Activated CD8-positive, alpha-beta memory T cell treated with anti-CD3 and anti-CD28 coated beads, Interleukin-2, amount 10 ng/mL, durations not matched to agents 7 days and 5 days (primary cell): ENCODE measurements at places on chromosomes 5 and 9.

GRCh38 chr9:100884518-100884917 lies 144.0 kb upstream of the PLPPR1 start:
- DNase-seq: no peak

- no peak for DNase-seq
Measured at GRCh38 chr5:140633021-140633471, at the start of gene CD14. Gene CD14, minus strand, starts transcription at chr5:140633175. Its CDS starts 104 bp downstream, at chr5:140633071.

- no peak for DNase-seq
Measured at GRCh38 chr9:117546894-117547678, 132.2 kb upstream of the ASTN2 start.

DNA sequence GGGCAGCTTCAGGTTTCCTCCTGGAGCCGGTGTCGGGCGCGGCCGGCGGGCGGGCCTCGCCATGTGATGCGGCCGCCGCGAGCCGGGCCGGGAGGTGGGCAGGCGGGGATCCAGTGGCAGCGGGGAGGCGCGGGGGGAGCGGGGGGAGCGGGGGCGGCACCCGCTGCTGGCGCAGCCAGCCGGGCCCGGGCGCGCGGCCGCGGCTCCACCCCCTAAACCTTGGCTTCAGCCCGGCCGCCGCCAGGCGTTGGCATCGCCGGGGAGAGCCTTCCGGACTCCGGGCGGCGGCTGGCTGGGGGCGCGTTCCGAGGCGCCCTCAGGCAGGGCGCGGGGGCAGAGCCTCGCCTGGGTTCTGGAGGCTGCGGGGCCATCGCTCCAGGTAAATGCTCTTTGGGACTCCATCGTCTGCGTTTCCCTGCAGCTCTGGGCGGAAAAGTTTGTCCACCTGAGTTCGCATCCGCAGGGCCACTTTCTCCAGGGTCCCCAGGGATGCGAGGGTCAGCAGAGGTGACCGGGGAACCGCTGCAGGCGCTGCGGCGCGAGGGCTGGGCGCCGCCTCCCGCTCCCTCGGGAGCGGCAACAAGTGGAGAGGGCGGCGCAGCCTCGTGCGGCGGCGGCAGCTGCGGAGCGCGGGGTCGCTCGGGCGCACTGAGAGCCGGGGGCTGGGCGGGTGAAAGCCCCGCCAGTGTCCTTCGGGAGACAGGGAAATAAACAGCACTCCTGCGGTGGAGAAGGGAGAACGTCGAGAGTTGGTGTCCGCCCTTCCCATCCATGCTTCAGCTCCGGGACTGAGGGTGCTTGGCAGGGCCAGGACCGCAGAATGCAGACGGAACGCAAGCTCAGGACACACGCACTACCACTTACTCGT lies at the start of gene ARHGEF28:
TSS of gene ARHGEF28 (plus strand) at position 253 of the 868 bp plus-strand sequence. CDS start 58,656 bp downstream, outside the sequence.
- no peak for DNase-seq

- no peak for DNase-seq
Measured at GRCh38 chr5:8196061-8196460, 327.1 kb downstream of the MTRR start.

- peak; percentile 41 for DNase-seq
Measured at GRCh38 chr5:16759147-16759773, 142.5 kb upstream of the RETREG1 start.

- DNase-seq: peak; percentile 74
Measured at GRCh38 chr5:134536876-134537275, 11.4 kb downstream of the JADE2 start.

GRCh38 chr9:113888976-113889375 lies 12.9 kb downstream of the ZNF618 start:
- peak; percentile 25 for DNase-seq

GRCh38 chr5:57184322-57184721 lies 10.5 kb downstream of the GPBP1 start:
- no peak for DNase-seq

GRCh38 chr9:89008744-89009545 lies 17.7 kb downstream of the S1PR3 start:
- no peak for DNase-seq

DNA sequence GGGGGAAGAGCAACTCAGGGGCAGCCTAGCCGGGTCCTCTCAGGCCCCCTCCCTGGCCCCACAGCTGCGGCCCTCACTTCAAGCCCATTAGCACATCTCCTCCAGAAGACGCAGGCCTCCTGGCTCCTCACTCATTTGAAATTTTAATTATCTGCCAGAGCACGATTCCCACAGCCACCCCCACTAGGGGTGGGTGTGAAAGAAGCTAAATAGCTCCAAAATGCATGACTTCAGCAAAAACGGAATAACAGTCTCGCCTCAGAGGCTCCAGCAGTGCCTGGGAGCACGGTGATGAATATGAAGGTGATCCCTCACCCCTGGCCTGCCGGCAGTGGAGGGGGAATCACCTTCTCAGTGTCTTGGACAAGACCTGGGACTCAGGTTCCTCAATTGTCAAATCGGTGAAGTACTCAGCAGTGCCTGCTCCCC lies 61.1 kb upstream of the HRH2 start:
- DNase-seq: no peak

GRCh38 chr9:83218411-83219090 lies 155.6 kb upstream of the RASEF start:
- DNase-seq: no peak

- DNase-seq: peak; percentile 69
Measured at GRCh38 chr5:143222287-143223231, 180.9 kb downstream of the NR3C1 start.

DNA sequence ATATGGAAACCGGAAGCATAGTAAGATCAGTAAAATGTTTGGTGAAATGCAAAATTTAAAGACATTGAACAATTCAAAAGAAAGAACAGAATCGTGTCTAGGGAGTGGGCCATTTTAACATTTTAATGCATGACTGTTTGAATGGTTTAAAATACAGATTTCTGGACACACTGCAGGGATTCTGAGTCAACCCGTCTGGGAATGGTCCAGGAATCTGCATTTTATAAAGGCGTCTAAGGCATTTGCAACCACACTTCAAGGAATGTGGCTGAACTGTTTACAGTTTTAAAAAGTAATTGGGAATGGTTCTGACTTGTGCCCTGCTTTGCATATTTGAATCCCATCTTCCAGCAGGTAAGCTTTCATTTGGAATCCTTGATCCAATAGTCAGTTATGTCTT lies 811.7 kb upstream of the WWC1 start:
- DNase-seq: no peak

DNA sequence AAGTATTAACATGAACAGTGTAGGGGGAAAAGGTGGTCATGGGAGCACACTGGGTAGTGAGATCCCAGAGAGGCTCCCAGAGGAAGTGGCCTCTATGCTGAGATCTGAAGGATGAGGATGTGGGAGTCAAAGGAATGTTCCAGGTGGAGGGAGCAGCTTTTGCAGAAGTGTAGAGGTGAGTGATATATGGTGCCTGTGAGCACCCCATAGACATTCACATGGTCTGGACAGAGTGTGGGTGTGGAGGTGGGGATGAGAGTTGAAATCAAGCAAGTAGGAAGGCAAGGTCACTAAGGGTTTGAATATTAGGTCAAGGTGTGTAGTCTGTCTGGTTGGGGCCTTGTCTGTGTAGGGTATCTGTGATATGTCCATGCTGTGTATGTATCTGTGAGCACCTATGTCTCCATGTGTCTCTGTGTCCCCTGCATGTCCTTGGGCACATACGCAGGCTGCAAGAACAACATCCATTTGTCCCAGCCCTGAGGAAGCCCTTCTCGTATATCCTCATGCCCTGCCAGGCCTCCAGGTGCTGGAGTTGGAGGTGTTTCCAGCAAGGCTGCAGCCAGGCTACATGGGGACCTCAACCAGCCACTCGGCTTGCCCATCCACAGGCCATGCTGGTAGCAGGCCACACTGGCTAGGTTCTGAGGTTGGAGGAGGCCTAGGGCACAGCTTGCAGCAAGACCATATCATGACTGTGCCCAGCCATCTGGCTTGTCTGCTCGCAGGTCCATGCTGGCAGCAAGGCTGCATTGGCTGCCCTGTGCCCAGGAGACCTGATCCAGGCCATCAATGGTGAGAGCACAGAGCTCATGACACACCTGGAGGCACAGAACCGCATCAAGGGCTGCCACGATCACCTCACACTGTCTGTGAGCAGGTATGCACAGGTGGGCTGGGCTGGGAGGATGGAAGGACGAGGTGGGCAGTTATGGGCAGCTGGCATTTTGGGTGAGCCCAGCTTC lies 4.7 kb downstream of the PDLIM4 start:
- DNase-seq: peak; percentile 36

DNA sequence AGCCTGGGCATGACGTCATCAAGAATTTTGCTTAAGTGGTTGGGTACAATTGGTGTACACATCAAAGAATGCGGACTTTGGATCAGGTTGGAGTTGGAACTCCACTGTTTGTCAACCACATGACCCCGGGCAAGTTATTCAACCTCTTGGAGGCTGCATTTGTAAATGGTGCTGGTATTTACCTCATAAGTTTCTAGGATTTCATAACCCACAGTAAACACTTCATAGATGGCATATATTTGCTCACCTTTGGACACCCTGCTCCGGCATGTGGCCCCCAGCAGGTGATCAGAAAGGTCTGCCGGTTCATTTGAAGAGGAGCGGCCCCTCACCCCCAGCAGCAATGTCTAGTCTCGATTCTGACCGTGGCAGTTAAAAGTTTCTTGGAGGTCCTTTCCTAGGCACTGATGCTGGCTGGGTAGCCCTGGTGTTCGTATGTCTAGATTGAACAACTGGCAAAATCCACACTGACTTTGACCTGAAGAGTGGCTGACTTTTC lies 60.6 kb downstream of the IL6ST start:
- DNase-seq: no peak

DNA sequence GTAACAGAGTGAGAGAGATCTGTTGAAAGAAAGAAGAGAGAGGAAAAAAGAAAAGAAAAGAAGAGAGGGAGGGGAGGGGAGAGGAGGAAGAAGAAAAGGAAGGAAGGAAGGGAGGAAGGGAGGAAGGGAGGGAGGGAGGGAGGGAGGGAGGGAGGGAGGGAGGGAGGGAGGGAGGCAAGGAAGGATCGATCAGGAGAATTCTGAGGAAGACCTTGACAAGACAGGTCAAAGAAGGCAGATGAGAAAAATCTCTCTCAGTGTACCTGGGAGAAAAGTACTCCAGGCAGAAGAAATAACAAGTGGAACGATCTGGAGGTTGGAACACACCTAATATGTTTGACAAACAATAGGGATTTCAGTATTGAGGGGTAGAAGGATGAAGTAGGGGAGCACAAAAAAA lies 64.6 kb upstream of the SUSD1 start:
- no peak for DNase-seq

DNA sequence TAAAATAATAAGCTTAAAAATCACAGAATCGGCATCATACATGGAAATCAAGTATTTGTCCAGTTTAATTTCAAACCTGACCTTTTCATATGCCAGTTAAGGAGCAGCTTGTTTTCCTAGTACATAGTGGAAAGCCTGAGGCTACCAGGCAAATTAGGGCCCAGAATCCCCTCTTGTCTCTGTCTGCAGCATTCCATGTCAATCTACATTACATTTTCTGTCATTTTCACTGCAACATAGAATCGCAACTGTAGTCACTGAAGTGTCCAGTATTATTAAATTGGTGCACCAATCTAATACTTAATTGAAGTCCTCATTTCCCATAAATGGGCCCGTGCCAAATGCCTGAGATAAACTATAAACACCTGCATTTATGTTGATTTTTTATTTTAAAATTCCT lies 1352.2 kb upstream of the ACO1 start:
- no peak for DNase-seq

- DNase-seq: no peak
Measured at GRCh38 chr9:27338527-27338903, 41.6 kb upstream of the EQTN start.

GRCh38 chr9:27482709-27483108 lies 41.4 kb upstream of the IFNK start:
- DNase-seq: no peak

GRCh38 chr5:138349852-138350562 lies 2.5 kb upstream of the KDM3B start:
- no peak for DNase-seq

- no peak for DNase-seq
Measured at GRCh38 chr9:136979769-136980587, 2.7 kb downstream of the PTGDS start.

- no peak for DNase-seq
Measured at GRCh38 chr5:105259581-105260217, 1697.1 kb upstream of the NUDT12 start.

GRCh38 chr9:136670576-136671253 lies 8.0 kb downstream of the EGFL7 start:
- no peak for DNase-seq

GRCh38 chr5:50646591-50646990 lies 19.8 kb upstream of the PARP8 start:
- DNase-seq: no peak

- no peak for DNase-seq
Measured at GRCh38 chr5:77355080-77355479, 137.0 kb downstream of the WDR41 start.

DNA sequence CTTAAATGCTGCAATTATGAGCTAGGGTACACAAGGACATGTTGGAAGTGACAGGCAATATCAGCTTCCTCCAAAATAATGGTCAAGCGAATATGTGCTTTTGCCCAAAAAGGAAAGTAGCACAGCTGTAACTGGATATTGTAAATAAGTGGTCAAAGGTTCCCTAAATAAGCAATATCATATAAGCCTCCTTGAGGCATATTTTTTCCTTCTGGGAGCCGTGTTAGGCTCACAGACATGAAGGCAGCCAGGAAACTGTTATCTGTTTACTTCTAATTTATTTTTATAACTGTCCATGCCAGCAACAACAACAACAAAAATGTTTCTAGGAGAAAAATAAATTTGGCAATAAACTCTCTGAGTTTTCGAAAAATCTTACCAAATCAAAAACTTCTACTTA lies 648.3 kb downstream of the PDE4D start:
- DNase-seq: no peak

DNA sequence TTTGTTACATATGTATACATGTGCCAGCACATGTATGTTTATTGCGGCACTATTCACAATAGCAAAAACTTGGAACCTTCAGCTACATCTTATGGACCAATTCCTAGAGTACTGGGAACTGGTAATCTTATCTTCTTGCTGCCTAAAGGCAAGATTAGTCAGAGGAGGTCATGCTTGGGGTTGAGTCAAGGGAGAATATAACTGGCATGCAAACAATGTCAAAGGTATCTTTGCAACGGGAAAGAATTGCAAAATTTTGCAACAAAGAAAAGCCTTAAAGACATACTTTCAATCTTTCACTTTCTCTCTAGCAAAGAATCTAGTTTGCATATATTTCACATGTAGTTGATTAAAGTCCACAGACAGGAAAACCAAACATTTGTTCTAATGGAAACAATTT lies 145.2 kb downstream of the EDIL3 start:
- DNase-seq: no peak

- DNase-seq: no peak
Measured at GRCh38 chr9:35232867-35233544, 71.2 kb downstream of the UNC13B start.

DNA sequence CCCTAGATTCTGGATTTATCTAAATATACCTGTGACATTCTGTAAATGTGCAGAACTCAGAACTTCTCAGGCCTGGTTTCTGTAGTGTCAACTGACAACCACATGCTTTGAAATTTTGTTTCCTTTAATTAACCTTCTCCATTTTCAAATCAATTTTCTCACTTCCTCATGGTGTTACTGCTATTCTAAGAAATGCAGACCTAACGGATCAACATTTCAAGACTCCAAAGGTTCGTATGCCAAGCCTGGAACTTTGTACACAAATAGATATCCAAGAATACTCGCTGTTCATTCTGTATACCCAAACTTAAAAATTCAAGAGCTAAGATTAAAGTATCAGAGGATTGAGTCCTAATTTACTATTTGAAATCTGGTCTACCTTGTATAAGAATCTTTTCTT lies 88.1 kb downstream of the SLC24A2 start:
- DNase-seq: no peak
